A375 (cell line): ENCODE measurements at places on chromosomes 6 and 20. TPM values are rescaled to one million over a fixed set of nuclear protein-coding genes. Genes with fewer than 3 reads are reported as not detected.

Gene IL17F
- total RNA-seq: not detected in 2 replicates

Gene CLDN20
- total RNA-seq: 0.11 TPM in 1 of 2 replicates, not detected in the other

Gene PKHD1
- total RNA-seq: 0.03 and 0.04 TPM in 2 replicates

Gene SDC4
- 95.3 and 111 TPM in 2 replicates for total RNA-seq
